Melanocyte of skin (primary cell): ENCODE measurements at places on chromosomes 7 and 10. TPM values are rescaled to one million over a fixed set of nuclear protein-coding genes. Genes with fewer than 3 reads are reported as not detected.

CDHR1 gene
- not detected in 2 replicates for total RNA-seq

LFNG gene
- total RNA-seq = 5.0 and 5.7 TPM in 2 replicates

BLNK gene
- total RNA-seq = not detected in 2 replicates

GNG11 gene
- total RNA-seq = 18.6 and 54.5 TPM in 2 replicates

COL28A1 gene
- total RNA-seq = not detected in 2 replicates

ACTL6B gene
- total RNA-seq = not detected in 2 replicates

TMEM213 gene
- not detected in 2 replicates for total RNA-seq

EBLN1 gene
- not detected in 2 replicates for total RNA-seq

PON3 gene
- total RNA-seq = 0.46 TPM in 1 of 2 replicates, not detected in the other

GJC3 gene
- 0.36 and 0.69 TPM in 2 replicates for total RNA-seq

ATP6V0A4 gene
- total RNA-seq = 14.8 and 21.8 TPM in 2 replicates

IKZF1 gene
- total RNA-seq = not detected in 2 replicates

KLF14 gene
- total RNA-seq = under 0.01 TPM in 1 of 2 replicates, not detected in the other
